ENCODE measurements at places on chromosomes 2 and 18.

DNA sequence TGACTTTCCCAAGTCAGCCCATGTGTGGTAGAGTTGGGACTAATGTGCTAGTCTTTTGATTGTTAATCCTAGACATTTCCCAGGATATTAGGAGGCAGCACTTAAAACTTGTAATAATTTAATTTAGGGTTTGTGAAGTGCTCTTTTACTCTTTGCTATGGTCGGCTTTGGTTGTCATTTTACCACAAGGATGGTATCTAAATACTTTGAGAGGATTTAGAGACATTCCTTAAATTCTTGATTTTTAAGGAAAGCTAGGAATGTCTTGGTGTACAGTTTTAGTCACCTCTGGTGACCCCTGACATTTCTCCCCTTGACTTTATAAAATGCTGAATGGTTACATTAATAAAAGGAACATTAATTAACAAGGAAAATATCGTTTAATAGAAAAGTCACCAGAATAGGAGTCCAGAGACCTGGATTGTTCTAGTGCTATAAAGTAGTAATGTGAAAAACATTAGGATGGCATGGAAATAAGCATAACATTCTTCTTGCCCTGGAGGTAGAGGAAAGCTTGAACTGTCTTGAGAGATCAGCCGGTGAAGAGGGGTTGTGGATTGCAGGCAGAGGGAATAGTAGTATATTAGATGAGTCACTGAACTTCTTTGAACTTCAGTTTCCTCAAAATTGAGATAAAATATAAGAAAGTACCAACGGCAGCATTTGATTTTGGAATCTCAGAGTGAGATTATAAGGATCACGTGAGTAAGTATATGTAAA, 209.2 kb downstream of the MCFD2 start:
- DNase-seq, result no peak

- no peak for DNase-seq
These were observed 158.8 kb downstream of the CCDC102B start for GRCh38 chr18:68956650-68957049.

GRCh38 chr2:241561832-241562231, 3.3 kb downstream of the BOK start:
- DNase-seq, result peak; percentile 88

DNA sequence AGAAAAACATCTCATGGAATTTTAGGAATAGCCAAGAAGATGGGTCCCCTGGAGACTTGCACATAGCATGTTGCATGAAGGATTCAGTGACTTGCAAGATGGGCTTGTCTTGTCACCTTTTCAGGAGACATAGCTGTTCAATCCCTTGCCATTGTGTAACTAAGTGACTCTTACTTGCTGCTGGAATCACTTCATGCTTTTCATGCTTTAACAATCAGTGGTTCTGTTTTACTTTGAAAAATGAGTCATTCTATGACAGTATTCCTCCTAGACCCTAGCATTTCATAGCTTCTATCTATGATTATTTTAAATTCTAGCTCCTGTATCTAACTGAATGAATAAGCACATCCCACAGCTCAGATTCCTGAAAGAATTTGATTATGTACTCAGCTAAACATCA, 2.8 kb downstream of the KYNU start:
- peak; percentile 78 for DNase-seq

GRCh38 chr2:16186661-16187481, 246.5 kb downstream of the MYCN start:
- no peak for DNase-seq

DNA sequence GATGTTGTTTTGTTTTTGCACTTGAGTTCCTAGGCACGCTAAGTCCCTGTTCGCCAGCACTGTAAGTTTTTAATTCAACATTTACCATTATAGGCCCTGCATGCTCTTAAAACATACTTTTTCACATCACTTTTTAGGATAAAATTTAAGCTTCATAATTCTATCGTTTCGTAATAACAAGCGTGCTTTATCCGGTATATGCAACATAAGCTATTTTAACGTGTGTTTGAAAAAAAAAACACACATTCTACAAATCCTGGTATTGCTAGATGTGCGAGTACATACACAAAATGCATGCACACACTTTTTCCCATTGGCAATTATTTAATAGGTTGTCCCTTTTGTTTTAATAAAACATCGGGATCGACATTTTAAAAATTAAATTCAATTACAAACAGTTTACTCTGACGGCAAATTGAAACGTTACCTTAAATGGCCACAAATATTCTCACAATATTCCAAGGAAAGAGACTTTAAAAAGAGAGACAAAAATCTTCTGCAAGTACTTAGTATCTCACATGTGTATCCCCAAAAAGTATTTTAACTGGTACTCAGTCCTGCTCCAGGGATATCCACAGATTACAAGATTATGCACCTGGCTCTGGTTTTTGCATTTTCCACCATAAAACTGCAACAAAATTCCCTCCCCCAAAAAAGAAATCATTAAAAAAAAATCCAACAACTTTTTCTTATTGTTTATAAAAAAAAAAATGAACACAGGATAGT, 1.0 kb upstream of the TCF4 start:
- no peak for DNase-seq

DNA sequence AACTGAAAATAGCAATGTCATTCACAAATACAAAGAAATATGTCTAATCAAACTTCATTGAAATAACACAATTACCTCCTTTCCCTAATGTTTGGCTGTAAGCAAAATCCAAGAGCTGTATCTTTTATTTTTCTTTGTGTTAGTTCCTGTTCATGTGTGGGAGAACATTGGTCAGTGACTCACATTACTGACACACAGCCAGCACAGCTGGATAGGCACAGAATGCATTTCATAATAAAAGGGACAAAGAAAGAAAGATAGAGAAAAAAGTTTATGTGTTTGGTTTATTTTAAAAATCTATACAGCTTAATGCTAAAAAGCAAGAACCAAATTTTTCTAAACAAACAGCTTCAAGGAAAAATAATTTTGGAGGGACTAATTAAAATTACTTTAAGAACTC, 185.6 kb upstream of the COL3A1 start:
- peak; percentile 80 for DNase-seq

DNA sequence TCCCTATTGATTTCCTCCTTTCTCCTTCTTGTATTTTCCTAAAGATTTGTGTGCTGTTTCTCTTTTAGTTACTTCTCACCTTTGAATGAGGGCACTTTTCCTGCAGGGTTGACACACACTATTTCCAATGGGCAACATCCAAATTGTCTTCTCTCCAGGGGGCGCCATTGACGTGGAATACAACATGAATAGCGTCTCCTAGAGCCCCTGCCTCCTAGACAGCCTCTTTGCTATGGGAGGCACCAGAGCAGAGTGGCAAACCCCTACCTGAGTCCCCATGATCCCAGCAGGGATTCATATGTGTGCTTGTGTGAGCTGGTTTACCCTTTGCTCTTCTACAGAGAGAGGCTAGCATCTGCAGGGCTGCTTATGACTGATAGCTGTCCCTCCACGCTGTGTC, 61.3 kb upstream of the ITSN2 start:
- peak; percentile 53 for DNase-seq

GRCh38 chr2:45380131-45380836, 230.8 kb downstream of the SRBD1 start:
- peak; percentile 59 for DNase-seq

Data from epithelial cell of esophagus (primary cell).